Non-pigmented ciliary epithelial cell (primary cell): ENCODE measurements at places on chromosomes 3 and 15.

- DNase-seq: no peak
Measured at GRCh38 chr3:47711596-47711995, 70.1 kb downstream of the SMARCC1 start.

DNA sequence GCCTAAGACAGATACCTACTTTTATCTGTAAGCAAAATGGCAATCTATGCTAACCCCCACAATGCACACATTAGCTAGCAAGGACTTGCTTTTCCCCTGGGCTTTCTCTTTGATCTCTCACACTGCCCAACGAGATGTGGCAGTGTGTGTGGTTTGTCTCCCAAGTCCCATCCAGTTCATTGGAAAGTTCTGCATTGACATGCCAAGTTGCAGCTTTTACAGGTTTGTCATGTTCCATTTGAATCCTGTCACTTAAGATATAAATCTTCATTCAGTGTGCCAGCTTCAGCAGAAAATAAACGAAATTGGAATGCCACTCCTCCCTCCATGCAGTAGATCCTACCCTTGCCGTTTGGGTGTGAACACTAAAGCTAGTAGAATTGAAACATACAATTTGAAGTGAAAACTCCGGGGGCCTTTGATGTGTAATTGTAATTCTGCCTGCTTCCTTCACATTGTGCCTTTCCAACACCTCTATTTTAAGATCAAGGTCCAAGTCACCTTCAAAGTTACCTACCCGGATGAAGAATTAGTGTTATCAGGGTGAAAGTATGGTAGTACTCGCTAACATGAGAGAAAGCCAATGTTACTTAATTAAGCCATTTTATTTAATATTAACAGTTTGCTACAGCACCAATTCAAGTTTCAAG is 130.9 kb upstream of the BHLHE40 start:
- no peak for DNase-seq

DNA sequence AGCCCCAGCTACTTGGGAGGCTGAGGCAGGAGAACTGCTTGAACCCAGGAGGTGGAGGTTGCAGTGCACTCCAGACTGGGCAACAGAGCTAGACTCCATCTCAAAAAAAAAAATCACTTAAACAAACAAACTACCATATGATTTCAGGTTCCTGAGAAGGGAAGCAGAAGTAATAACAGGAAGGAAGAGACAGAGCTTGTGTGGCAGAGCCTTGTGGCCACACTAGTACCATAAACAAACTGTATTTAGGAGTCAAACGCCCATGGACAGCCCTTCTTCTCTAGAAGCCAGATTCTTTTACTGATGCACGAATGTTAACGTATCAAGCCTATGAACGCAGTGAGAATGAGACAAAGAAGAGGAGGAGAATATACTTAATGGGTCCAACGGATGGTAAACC is 12.0 kb downstream of the MTMR10 start:
- DNase-seq: no peak

GRCh38 chr3:187012609-187013051 is 82.3 kb downstream of the ST6GAL1 start:
- no peak for DNase-seq

DNA sequence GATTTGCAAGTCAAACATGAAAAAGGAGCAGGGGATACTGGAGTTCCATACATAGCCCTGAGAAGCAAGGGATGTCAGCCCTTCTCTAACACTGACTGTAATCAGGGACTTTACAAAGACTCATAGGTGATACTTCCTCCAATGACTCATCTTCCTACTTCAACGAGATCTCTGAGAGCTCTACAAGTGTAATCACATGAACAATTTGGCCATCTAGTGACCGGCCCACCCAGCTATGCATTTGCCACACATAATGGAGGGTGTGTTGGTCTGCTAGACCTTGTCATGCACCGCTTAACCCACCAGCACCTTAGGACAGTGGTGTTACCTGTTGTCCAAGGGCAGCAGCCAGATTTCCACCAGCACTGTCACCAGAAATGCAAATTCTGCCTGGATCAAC is 75.3 kb downstream of the NCEH1 start:
- no peak for DNase-seq
